ENCODE measurements at places on chromosomes 16 and 17. TPM values are rescaled to one million over a fixed set of nuclear protein-coding genes. Genes with fewer than 3 reads are reported as not detected.

DNA sequence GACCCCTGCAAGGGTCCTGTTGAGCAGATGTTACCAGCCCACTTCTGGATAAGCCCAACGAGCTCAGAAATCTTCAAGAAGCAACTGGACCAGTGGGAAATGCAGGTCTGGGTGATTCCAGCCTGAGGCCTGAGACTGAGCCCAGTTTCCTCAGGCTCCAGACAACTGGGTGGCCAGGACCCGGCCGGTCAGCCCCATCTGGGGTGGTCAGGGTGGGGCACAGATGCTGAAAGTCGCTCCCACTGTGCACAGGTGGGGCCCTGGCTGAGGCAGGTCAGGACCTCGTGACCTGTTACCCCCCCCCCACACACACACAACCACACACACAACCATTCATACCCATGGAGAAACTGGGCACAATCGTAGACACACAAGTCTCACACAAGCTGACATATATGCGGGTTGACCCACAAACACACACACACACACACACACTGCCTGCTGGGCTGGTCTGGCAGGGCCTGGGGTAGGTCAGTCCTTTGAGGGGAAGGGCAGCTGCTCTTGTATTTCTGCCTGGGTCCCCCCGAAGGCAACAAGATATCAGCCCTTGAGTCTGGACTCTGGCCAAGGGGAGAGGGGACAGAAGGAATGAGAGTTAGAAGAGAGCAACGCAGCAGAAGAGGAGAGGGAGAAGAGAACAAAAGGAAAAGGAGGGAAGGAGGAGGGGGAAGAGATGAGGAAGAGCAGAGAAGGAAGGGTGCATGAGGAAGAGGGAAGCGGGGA, 99.0 kb upstream of the CDH5 start:
- H3K4me1 ChIP-seq = no peaks in the 10 kb centered on the region
- no peak overlapping the region for H3K4me3 ChIP-seq
- H3K27ac ChIP-seq = peak overlapping the region; percentile 9
- H3K27me3 ChIP-seq = peaks cover 1% of the 10 kb centered on the region

DNA sequence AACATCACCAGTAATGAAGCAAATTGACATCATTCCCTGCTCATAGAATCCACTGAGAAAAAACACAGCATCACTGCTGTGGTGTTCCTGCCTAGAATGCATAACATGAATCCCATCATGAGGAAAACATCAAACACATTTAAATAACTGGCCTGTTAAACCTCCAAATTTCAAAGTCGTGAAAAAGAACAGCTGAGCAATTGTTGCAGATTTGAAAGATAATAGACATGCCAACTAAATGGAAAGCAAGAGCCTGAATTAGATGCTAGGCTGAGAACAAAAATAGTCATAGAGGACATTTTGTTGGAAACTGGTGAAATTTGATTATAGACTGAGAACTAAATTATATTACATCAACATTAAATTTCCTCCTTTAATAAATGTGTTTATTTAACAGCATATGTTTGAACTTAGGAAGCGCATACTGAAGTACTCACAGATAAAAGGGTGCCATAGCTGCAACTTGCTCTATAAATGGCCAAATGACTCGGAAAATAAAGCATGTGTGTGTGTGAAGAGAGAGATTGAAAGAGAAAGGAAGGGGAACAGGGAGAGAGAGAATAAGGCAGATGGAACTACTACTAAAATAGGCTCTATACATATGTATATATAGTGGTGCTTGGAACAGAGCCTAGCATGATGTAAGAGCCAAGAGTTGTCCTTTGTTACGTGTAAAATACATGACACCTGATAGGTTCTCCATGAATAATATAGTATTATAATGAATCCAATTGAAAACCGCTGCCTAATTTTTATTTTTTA, 305.0 kb upstream of the MON1B start:
- DNase-seq = no peak
- H3K4me1 ChIP-seq = no peaks in the 10 kb centered on the region
- H3K27me3 ChIP-seq = no peaks in the 10 kb centered on the region
- H3K27ac ChIP-seq = no peak overlapping the region

GPR139 gene
- polyA plus RNA-seq = not detected

DNA sequence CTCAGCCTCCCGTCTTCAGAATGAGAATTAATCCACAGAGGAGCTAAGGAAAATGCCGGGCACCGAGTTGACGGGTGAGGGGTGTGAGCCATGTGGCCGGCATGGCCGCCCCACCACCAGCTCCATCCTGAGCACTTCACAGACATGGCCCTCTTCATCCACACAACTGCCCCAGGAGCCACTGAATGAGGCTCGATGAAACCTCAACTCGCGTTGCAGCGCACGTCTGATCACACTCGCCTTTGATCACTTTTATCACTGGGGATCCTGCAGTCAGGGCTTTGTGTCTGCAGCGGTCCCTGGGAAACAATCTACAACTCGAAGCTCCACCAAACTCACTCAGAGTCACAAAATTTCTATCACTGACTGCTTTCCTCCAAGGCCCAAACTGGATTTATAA, 46.7 kb upstream of the CDR2 start:
- DNase-seq = no peak
- H3K27me3 ChIP-seq = no peaks in the 10 kb centered on the region
- peaks cover 51% of the 10 kb centered on the region for H3K36me3 ChIP-seq
- no peak overlapping the region for H3K27ac ChIP-seq

SUPT6H gene
- polyA plus RNA-seq = 34.8 TPM

DNA sequence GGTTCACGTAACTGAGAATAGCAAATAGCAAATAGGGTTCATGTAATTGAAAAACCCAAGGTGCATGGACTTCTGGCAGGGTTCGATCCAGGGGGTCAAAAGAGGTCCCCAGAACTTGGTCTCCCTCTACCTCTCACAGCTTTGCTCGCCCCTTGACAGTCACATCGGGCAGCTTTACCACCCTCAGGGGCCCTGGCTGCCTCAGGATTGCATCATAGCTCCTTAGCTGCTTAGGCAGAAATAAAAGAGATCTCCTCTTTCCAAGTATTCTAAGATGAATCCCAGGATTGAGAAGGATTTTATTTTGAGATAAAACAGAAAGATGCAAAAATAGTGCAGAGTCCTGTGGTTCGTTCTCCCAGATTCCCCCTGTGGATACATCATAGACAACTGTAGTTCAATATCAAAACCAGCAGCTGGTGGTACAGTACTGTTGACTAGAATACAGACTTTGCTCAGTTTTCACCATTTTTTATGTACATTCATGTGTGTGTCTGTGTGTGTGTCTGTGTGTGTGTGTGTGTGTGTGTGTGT, 12.8 kb downstream of the ADGRG3 start:
- no peak overlapping the region for H3K4me3 ChIP-seq
- no peaks in the 10 kb centered on the region for H3K27me3 ChIP-seq
- H3K27ac ChIP-seq = no peak overlapping the region
- H3K4me1 ChIP-seq = no peaks in the 10 kb centered on the region
- no peaks in the 10 kb centered on the region for H3K36me3 ChIP-seq

DNA sequence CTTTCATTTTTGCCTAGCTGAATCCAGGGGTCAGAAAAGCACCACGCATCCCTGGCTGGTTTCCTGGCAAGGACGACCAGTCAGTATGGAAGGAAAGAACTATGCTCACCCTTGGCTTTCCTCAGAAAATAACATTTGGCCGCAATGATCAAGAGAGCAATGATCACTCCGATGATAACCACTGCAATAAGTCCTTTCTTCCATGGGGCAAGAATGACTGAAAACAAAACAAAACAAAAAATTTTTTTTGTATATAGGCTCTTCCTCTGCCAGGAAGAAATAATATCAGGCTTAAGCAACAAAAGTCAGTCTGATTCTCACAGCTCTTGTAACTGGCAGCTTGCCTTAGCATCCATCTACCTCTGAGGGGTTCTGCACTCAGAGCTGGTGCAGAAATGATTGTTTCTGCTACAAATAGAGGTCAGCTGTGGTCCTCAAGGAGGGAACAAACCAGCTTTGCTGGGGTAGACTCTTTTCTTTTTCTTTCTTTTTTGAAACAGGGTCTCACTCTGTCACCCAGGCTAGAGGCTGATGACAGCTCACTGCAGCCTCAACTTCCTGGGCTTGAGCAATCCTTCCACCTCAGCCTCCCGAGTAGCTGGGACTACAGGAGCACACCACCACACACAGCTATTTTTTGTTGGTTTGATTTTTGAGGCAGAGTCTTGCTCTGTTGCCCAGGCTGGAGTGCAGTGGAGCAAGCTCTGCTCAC, 35.7 kb downstream of the PECAM1 start:
- H3K4me1 ChIP-seq = peaks cover 18% of the 10 kb centered on the region
- H3K4me3 ChIP-seq = no peak overlapping the region
- H3K27me3 ChIP-seq = peaks cover 3% of the 10 kb centered on the region
- DNase-seq = no peak
- H3K27ac ChIP-seq = no peak overlapping the region

UTP18 gene
- 27.1 TPM for polyA plus RNA-seq

- DNase-seq = peak; percentile 26
- no peak overlapping the region for H3K4me3 ChIP-seq
- no peak overlapping the region for H3K27ac ChIP-seq
Measured at GRCh38 chr16:82456683-82457082, 170.1 kb upstream of the CDH13 start.

GRCh38 chr16:88561485-88562359, 8.5 kb upstream of the ZC3H18 start:
- H3K4me3 ChIP-seq = no peak overlapping the region
- DNase-seq = peak; percentile 33
- no peaks in the 10 kb centered on the region for H3K36me3 ChIP-seq

DNA sequence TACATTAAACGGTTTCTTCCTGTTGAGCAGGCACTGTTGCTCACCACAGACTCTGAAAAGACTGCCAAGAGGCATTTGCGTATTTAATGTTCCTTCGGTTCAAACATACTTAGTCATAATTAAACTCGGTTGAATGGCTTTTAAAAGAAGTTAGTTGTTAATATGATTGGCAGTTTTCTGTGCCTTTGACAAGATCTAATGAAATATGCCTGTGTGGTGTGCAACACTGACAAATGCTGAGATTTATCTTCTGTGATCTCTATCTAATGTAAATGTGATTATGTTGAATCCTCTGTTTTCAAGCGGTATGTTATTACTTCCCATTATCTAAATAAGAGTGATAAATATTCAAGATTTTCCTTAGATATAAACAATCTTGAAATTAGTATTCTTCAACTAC, 1046.6 kb downstream of the CDH8 start:
- DNase-seq = no peak
- H3K4me1 ChIP-seq = no peaks in the 10 kb centered on the region
- no peaks in the 10 kb centered on the region for H3K36me3 ChIP-seq
- no peak overlapping the region for H3K27ac ChIP-seq
- H3K4me3 ChIP-seq = no peak overlapping the region

UTS2R gene
- not detected for polyA plus RNA-seq

MYH13 gene
- 0.04 TPM for polyA plus RNA-seq

DNA sequence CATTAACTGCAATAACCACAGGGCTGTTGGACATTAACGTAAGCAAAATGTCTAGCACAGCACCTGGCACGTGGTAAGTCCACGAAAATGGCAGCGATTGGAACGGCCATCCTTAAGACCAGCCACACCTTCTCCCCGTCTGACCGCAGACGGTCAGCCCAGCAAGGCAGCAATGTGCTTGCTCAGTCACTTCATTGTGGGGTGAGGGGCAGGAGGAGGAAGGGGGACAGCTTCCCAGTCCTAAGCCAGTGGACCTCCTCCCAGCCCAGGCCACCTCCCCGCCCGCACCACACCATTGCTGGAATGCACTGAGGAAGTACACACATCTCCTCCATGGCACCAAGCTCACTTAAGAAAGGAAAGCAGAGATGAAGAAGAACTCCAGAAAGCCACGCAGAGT, 8.6 kb upstream of the MYLK3 start:
- H3K4me1 ChIP-seq = peaks cover 19% of the 10 kb centered on the region
- peak overlapping the region; percentile 83 for H3K27ac ChIP-seq
- no peaks in the 10 kb centered on the region for H3K27me3 ChIP-seq
- no peaks in the 10 kb centered on the region for H3K36me3 ChIP-seq

CRISPLD2 gene
- polyA plus RNA-seq = 11.5 TPM

CSH1 gene
- polyA plus RNA-seq = not detected

DNA sequence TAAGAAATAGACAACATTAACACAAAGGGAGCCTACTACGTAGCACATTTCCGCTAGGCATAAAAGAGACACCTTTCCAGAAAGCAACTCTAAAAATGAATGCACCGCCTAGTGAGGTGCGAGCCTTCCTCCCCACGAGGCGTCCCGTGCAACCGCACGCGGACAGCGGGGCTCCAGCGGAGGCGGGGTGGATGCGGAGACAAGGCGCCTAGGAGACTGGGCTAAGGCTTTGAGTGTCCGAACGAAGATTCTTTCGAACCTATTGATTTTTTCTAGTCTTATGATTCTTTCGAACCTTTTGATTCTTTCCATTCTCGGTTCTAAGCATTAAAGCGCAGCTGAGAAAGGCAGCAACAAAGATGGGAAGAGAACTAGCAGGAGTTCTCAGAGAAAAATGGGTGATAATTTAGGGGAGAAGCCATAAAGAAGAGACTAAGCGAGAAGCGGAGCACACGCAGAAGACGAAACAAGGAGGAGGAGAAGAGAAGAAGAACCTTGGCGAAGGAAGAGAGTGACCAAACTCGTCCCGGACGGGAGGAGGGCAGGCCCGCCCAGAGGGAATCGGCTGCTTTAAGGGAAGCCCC, 394 bp upstream of the CPD start:
- DNase-seq = peak; percentile 59
- H3K4me1 ChIP-seq = peaks cover 35% of the 10 kb centered on the region
- peak overlapping the region; percentile 95 for H3K4me3 ChIP-seq
- peak overlapping the region; percentile 86 for H3K27ac ChIP-seq
- H3K36me3 ChIP-seq = no peaks in the 10 kb centered on the region

DNA sequence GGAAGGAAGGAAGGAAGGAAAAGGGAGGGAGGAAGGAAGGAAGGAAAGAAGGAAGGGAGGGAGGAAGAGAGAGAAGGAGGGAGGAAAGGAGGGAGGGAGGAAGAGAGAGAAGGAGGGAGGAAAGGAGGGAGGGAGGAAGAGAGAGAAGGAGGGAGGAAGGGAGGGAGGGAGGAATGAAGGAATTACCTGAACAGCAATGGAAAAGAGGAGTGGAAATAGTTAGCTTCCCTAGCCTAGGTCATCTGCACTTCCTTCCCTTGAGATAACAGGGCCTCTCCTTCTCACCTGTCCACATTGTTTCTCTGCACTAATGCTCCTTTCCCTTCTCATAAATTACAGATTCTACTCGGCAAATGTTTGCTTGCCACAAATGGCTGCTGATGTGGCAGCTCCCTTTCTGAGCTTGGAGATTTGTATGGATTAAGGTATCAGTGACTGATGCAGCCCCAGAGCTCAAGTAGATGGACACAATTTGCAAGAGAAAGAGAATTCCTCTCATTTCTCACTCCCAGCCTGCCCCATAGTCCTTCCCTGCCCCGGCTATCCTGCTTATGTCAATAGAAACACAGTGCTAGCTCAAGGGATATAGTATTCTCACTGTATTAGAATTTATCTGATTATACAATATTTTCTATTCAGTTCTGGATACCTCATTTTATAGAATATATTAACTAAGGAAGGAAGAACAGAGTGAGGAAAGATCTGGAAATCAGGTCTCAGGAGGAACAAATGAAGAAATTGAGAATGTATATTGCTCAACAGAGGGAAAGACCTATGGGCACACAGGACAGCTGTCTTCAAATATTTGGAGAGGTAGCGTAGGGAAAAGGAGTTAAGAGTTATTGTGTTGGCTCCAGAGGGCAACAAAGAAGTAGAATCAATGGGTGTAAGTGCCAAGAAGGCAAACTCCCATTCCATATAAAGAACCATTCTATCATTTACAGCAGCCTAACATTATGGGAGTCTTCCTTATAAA, 14.6 kb downstream of the HOXB1 start:
- no peak overlapping the region for H3K4me3 ChIP-seq
- no peak for DNase-seq
- no peaks in the 10 kb centered on the region for H3K27me3 ChIP-seq
- H3K36me3 ChIP-seq = no peaks in the 10 kb centered on the region

- no peak overlapping the region for H3K27ac ChIP-seq
- H3K36me3 ChIP-seq = no peaks in the 10 kb centered on the region
- no peaks in the 10 kb centered on the region for H3K27me3 ChIP-seq
- peaks cover 14% of the 10 kb centered on the region for H3K4me1 ChIP-seq
- peak overlapping the region; percentile 3 for H3K4me3 ChIP-seq
Measured at GRCh38 chr16:12240036-12240435, 263.5 kb downstream of the SNX29 start.

PRSS8 gene
- 0.07 TPM for polyA plus RNA-seq
